NCI-H748 treated with DMSO at 0.1 percent for 48 hours (cell line): ENCODE measurements at places on chromosomes 12 and 14.
A peak's percentile ranks its signal among the peaks of the same experiment; 100 is the strongest.

GRCh38 chr14:57413849-57414248, 23.5 kb downstream of the NAA30 start:
- no peak for DNase-seq

GRCh38 chr12:80617733-80618132, 89.7 kb upstream of the MYF6 start:
- DNase-seq = peak; percentile 42

DNA sequence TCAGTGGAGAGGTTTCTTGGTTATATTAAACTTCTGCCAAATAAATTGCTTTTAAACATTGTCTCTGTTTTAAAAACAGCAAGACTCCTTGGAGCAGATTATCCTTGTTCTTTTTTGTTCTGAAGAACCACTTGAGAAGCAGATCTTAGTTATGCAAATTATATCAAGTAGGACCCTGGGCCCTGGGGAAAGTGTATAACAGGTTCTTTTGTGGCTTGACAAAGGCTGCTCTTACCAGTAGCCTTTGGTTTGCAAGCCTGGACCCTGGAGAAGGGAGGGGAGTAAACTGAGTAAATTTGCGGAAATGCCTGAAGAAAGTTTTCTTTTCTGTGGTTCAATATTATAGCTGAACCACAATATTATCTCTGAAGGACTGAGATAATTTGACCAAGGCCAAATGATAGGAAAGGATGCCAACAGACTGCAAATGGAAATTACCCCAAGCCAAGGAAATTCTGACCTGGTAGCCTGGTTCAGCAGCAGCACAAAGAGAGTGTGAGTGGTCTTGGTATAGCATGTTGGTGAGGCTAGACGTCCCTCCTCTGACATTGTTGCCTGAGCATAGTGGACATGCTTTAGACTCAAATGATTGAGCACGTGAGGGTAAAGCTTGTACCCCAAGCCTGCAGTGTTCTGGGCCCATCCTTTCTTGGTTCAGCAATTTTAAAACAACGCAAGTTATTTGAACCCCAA, 30.4 kb upstream of the SIX1 start:
- no peak for DNase-seq

DNA sequence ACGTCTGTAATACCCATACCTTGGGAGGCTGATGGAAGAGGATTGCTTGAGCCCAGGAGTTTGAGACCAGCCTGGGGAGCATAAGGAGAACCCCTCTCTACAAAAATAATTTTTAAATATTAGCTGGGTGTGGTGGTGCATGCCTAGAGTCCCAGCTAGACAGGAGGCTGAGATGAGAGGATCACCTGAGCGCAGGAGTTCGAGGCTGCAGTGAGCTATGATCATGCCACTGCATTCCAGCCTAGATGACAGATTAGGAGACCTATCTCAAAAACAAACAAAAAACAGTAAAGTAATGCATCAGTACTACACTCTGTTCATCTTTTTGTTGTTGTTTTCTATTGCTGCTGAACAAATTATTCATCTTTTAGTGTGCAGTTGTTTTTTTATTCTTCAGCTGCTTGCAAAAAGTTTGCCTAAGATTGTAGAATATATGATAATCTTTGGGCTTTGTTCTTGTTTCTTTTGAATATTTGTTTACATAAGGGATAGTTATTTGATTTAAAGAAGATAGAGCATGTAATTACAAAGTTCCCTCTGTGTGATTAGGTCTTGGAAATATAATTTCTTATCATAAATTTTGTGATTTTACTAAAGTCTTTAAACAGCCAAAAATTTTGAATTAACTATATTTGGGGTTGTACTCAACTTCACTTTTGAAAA, 8.2 kb downstream of the ARHGAP5 start:
- DNase-seq = no peak

DNA sequence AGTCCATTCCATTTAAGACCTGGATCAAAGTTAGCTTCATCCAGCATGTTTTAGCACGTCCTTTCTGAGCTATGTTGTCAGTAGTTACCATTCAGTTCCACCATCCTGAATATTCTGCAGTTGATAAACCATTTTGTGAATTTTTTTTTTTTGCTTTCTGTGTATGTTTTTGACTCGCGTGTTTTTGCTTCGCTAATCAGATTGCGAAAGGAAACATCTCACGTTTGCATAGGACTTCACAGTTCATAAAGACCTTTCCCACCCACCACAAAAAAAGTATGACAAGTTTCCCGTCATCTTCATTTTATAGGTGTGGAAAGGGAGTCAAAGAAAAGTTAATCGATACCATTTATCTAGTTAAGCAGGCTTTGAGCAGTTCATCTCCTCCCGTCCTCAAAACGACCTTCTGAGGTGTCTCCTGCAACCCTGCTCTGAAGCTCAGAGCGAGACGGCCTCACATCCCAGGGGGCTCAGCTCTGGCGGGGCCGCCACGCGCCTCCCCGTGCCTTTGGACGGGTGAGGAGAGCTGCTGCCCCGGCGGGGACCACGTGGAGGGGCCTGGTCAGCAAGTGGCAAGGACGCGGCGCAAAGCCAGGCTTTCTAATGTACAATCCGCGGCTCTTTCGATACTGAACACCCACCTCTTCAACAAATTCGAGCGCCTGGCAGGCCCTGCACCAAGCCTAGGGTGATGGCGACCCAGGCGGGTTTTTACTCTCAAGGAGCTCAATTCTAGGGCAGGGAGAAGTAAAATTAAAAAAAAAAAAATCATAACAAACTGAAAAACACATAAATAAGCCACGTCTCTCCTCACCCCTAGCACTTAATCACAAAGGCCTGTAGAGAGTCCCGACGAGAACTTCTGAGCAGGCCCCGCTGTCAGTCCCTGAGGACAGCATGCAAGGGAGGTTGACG, 988 bp upstream of the TMEM263 start:
- peak; percentile 39 for DNase-seq

GRCh38 chr12:98439471-98439951, 75.9 kb upstream of the TMPO start:
- DNase-seq = no peak

GRCh38 chr12:46453428-46453827, 80.9 kb upstream of the SLC38A2 start:
- DNase-seq = no peak

- DNase-seq = no peak
These were observed 190.1 kb downstream of the SLC41A2 start for GRCh38 chr12:104768033-104768432.

GRCh38 chr12:105980533-105980932, 158.2 kb downstream of the NUAK1 start:
- no peak for DNase-seq

- no peak for DNase-seq
These were observed 66.6 kb downstream of the KDM2B start for GRCh38 chr12:121514184-121514742.

GRCh38 chr12:97939156-97939555, 476.6 kb downstream of the RMST start:
- no peak for DNase-seq

GRCh38 chr12:66164349-66164821, 5.4 kb downstream of the TMBIM4 start:
- no peak for DNase-seq

DNA sequence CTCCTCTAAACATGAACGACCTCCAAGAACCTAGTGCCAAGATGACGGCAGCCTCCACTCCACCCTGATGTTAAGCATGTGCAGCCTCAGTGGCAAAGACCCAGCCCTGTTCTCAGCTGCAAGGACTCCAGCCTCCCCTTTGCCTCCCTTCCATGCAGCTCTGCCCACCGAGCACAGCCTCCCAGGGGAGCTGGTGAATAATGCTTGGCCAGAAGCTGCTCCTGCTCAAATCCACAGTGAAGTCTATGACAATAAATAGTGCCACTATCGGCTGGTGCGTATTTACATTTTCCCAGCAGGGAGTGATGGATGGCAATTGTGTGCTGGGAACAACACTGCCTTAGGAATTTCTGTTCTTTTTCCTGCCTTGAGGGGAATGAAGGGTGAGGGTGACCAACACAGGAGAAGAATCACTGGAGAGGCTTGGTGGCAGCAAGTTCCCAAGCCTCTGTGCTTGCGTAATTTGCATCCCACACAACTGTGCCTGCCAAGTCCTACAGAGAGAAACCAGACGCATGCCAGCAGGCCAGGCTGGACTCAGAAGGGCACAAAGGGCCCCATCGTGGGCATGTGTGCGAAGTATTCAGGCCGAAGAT, 29.9 kb upstream of the TC2N start:
- DNase-seq = no peak

DNA sequence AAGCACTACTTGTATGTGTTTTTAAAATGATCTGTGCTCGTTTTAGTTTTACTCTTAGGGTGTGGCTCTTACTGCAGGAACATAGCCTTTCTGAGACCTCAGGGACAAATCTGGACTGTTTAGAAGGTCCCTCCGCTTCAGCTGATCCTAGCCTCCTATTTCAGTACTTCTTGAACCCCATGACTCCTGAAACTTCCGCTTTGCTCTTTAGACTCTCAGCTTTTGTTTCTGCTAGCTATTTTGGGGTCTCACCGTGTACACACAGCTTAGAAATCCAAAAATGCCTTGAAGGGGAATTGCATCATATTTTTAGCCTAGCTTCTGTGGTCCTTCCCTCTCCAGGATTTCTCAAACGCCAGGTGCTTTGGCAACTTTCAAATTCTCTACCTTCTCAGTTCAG, 8.3 kb downstream of the OR11G2 start:
- no peak for DNase-seq

GRCh38 chr12:14961466-14962152, at the start of gene ARHGDIB:
TSS of gene ARHGDIB (minus strand) at chr12:14961601. CDS start at chr12:14950712, 10,889 bp downstream.
- DNase-seq = no peak

- no peak for DNase-seq
These were observed 122.6 kb downstream of the ESRRB start for GRCh38 chr14:76498463-76498935.

- no peak for DNase-seq
These were observed 61.5 kb upstream of the RASSF8 start for GRCh38 chr12:25896981-25897380.

GRCh38 chr12:48336061-48336460, 14.7 kb downstream of the ZNF641 start:
- DNase-seq = no peak

DNA sequence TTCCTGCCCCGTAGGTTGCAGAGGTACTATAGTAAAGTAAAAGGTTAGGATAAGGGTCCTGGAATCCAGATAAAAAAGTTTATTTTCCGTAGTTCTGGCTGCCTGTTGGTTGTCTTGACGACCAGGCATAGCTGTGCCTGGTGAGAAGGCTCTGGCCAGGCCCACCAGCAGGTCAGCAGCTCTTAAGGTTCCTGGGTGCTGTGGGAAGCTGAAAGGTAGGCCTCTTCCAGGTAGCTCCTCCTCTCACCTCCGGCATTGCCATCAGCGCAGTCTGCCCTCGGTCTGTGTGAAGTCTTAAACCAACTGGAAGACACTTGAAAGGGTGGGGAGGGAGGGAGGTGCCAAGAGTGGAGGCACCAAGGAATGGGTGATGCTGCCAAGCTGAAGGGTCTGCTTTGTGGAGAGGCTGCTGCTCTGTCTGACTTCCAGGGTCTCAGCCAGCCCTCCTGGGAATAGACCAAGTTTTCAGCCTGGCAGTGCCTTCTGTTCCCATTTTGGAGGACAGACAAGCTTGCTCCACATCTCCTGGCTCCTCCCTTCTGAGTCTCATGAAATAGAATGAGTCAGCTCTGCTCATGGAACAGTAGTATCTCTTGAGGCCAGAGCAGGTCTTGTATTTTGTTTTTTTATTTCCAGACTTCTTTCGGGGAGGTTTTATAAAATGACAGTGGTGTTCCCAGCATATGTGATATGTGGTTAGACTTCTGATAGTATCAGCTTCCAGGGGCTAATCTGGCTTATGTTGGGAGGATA, 5.2 kb upstream of the ACADS start:
- DNase-seq = no peak

DNA sequence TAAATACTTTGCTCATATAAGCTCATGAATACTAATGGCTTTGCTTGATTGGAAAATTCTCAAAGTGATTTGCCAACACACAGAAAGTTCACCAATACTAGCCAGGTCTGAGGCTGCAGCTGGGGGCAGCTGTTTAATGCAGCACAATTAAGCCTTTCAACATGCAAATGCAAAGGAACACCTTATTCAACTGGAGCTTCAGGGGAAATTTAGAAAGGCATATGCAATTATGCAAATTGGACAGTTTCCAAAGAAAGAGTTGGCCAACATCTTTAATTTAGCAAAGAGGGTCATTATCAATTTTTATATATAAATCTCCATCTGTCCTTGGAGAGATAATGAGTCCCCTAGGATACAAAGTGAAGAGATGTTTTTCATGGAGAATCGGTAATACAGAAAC, 40.2 kb upstream of the OTOGL start:
- DNase-seq = no peak

DNA sequence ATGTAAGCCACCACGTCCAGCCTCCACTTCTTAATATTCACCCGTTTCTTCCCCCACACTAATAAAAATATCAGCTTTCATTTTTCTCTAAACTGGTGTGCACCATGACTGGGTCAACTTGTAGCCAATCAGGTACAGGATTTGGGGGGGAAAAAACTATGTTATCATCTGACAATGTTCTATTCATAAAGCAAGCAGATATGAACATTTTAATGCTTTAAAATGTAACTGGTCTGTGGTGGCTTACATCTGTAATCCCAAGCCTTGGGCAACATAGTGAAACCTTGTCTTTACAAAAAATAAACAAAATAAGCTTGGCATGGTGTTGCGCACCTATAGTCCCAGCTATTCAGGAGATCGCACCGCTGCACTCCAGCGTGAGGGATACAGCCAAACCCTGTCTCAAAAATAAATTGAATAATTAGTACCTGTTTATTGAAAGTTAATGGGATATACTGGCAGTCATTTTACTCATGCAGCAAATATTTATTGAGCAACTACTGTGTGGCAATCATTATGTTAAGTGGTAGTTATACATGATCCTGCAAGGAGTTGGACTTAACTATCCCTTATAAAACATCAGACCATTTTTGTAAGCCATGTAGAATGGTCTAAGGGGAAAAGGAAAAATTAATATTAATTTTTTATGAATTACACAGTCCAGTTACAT, 15.3 kb upstream of the ITPR2 start:
- no peak for DNase-seq

- DNase-seq = no peak
These were observed 17.5 kb downstream of the MED13L start for GRCh38 chr12:116259800-116260577.

DNA sequence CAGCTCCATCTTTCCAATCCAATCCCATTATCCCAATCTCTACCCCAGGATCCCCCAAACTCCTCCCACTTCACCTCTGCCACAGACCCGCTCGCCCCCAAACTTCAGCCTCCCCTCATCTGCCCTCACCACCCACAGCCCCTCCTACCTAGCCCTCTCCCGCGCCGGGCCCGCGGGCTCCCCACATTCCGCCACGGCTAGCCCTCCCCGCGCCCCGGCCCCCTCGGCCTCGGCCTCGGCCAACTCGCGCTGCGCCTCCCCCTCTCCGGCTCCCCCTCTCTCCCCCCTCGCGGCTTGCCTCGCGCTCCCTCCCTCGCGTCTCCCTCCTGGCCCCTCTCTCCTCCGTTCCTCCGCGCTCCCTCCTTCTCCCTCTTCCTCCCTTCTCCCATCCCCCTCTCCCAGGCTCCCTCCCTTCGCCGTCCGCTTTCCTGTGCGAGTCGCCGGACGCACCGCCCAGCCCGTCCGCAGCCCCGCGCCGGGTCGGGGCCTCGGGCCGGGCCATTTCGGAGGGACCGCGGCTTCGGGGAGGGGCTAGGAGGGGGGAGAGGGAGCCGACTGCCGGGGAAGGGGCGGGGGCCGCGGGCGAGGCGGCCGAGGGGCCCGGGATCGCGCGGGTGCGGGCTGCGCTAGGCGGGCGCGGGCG, at the start of gene ATN1:
Gene ATN1 (plus strand): TSS at position 581 of the 643 bp plus-strand sequence. CDS start 6,043 bp downstream, outside the sequence.
- peak; percentile 9 for DNase-seq

- no peak for DNase-seq
These were observed 85.5 kb upstream of the VRK1 start for GRCh38 chr14:96711559-96712267.

GRCh38 chr12:123064885-123065619, 84.6 kb downstream of the ARL6IP4 start:
- no peak for DNase-seq
